ENCODE measurements at places on chromosomes 4 and X.

DNA sequence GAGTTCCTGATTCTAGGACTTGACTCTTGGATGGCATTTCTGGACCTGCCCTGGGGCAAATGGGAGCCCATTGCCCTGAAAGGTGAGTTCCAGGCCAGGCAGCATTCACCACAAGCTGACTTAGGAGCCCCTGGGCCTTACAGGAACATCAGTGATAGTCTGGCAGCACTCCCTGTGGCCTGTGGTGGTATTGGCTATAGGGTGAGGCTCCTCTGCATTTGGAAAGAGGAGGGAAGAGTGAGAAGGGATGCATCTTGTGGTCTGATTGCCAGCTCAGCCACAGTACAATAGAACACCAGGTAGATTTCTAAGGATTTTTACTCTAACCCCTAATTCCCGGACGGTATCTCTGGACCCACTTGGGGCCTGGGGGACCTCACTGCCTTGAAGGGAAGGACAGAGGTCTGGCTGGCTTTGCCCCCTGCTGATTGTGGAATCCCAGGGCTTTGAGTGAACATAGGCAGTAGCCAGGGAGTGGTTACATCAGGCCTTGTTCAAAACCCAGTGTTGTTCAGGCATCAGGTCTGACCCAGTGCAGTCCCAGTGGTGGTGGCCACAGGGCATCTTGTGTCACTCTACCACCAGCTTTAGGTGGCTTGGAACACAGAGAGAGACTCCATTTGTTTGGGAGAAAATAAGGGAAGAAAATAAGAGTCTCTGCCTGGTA is 32.9 kb downstream of the MAGED4 start:
- DNase-seq: no peak

DNA sequence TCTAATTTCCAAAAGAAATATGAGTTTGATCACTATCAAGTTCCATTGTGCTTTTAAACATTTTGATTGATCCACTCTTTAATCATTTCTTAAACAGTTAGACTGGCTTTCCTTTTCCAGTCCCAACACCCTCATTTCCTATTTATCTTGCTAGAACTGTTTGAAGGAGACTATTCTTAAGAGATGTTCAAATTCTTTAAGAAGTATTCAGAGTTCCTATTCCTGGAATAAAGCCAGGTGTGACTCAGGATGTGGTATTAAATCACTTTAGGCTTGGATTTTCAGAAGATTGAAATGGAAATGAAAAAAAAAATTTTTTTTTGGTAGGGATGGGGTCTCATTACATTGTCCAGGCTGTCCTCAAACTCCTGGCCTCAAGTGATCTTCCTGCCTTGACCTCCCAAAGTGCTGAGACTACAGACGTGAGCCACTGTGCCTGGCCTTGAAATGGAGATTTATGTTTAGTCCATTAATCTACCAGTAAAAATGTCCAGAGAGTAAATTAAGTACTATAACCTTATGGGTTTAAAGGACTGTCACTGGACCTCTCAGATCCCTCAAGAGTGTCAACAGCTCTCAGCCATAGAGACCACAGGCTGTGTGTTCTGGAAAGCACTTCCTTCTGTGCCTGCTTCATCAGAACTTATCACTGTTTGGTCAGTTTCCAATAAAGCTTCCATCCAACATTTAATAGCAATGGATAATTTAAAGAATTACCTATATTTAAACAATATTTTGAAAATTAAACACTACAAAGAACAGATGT is 90.7 kb downstream of the CDS1 start:
- no peak for DNase-seq

- no peak for DNase-seq
These were observed 55.3 kb upstream of the TECRL start for GRCh38 chr4:64464581-64464980.

GRCh38 chrX:130887376-130887775 is 15.6 kb downstream of the ENOX2 start:
- no peak for DNase-seq

GRCh38 chr4:13955551-13955950 is 328.0 kb upstream of the BOD1L1 start:
- no peak for DNase-seq

- no peak for DNase-seq
These were observed 209.1 kb upstream of the FAT1 start for GRCh38 chr4:186932631-186933187.

DNA sequence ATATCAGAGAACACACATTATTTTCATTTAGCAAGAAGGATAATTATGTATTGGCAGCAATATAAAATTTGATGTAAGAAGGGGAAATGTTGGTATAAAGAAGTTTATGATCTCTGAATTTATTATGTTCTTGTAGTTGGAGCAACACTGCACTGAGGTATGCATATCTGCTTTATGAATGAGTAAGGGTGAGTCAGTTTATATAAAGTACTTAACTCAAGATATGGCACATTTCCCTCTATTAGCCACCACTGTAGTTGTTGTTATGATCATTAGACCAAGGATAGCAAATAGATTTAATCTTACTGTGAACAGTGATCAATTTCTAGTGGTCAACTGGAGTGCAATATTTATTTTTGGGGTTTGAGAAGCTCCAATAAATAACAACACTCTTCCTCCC is 66.6 kb downstream of the SNX25 start:
- DNase-seq: no peak

- DNase-seq: no peak
These were observed 299.6 kb downstream of the EPHA5 start for GRCh38 chr4:65370709-65371108.

GRCh38 chrX:35726176-35726575 is 72.0 kb upstream of the MAGEB16 start:
- DNase-seq: peak; percentile 63

GRCh38 chrX:52262195-52262546 is 77.5 kb downstream of the MAGED4 start:
- no peak for DNase-seq

DNA sequence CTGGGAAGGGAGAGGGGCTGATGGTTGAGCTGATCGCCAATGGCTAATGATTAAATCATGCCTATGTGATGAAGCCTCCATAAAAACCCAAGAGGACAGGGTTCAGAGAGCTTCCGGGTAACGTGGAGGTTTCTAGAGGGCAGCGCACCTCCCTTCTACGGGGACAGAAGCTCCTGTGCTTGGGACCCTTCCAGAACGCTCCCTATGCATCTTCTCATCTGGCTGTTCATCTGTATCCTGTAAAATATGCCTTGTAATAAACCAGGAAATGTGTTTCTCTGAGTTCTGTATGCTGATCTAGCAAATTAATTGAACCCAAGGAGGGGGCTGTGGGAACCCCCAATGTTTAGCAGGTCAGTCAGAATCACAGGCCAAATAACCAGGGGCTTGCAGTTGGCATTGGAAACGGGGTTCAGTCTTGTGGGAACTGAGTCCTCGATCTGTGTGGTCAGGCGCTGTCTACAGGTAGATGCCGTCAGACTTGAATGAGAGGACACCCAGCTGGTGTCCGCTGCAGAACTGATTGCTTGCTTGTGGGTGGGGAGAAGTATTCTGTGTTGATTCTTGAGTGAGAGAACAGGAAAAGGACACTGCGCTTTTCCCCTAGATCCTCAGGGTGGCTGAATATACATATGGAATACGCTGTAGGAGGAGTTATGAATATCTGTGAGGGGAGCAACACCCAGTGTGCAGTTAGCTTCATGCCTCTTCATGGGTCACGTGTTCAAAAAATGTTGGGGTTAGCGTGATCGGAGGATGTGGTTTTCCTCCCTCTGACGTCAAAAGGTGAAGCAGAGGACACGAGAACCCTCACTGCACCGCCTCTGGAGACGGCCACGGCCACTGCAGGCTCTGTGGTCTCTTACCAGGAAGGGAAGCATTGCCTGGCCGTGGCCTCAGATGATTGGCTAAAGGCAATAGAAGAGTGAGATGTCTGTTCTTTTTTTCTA is 29.2 kb downstream of the HTT-AS start:
- peak; percentile 99 for DNase-seq

GRCh38 chr4:76725039-76725438 is 172.9 kb downstream of the SOWAHB start:
- DNase-seq: no peak

- DNase-seq: no peak
These were observed 405.6 kb downstream of the FAM47A start for GRCh38 chrX:33726281-33727160.

DNA sequence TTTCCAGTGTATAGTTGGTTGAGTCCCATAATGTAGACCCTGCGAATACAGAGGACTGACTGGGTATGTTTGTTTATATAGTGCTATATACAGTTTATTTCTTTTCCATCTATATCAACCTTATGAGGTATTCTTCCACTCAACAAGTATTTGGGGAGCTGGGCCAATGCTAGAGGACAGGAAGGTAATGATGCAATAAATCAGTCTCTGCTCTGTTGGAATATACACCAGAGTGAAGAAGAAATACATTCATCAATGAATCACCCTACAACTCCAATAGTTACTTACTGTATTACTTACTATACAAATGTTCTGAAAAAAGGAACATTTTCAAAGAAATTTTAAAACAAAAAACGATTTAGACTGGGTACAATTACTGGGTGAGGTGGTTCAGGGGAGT is 2.1 kb upstream of the ARSJ start:
- no peak for DNase-seq

GRCh38 chr4:81921751-81922159 is 450.0 kb upstream of the RASGEF1B start:
- no peak for DNase-seq

- DNase-seq: no peak
These were observed 1443.3 kb downstream of the RAPGEF2 start for GRCh38 chr4:160546201-160546600.

GRCh38 chrX:136147976-136148375 is 643 bp downstream of the FHL1 start:
- peak; percentile 6 for DNase-seq

DNA sequence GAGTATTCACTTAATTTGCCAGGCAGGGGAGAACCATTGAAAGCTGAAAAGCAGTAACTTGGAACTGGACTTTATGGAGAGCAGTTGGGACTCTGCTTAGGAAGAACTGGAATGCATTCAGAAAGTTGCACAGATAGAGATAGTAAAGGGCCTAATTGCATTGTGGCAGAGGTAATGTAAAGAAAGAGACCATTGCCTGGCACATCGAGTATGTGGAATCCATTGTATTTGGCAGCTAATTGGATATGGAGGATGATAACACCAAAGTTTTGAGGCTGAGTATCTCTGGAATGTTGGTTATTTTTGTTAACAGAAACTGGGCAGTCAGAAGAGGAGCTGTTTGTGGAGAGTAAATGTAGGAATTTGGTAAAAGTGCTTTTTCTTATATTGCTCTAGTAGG is 169.9 kb downstream of the BMPR1B start:
- no peak for DNase-seq

DNA sequence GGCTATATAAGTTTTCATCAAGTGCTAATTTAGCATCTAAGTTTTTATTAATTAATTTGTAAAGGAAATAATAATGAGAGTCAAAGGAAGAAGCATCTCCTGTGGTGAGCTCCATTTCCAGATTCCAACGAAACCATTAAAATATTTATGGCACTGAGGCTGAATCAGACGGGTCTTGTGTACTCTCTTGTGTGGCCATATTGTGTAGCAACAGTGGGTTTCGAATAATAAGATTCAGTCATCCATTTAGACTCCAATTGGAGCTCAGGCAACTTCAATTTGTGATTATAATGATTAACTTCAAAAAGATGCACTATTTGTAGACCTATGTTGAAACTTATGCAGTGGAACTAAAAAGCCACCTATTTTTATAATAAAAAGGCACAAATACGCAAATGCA is 82.4 kb downstream of the SNCA start:
- no peak for DNase-seq

DNA sequence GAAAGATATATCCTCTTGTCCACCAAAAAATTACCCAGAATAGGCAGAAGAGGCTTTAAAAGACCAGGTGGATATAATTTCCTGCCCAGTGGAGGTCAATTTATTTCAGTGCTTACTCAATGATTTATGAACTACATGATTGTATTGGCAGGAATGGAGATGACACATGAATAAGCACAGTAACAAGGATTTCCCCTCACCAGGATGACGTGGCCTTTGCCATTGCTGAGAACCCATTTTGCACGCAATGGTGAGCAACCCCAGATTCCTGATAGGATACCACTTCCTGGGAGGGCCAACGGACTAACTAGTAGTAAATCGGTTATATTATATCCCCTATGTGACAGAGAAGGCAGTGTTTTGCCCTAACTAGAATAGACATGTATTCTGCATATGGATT is 11.6 kb upstream of the TTC29 start:
- no peak for DNase-seq

DNA sequence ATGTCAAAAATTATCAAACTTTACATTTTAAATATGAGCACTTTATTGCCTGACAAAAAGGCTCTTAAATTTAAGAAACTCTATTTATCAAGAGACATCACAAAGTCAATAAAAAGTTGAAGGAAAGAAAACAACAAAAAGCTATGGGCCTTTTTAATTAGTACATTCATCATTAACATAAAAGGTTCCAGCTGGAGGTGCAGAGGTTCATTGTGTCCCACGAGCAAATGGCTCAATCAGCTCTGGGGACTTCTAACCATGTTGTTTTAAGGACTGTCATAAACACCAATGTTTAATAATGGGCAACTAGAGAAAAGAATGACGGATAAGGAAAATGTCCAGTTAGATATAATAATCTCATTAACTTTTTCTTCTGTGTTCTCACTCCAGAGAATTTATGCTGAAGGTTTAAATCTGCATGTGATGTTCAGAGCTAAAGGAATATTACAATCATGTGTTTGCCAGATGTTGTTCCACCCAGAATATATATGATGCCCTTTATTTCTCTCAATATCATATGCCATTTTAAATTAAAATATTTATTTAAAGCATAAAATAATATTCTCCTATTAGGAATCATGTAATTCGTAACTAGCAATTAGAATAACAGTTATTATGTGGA is 840.3 kb upstream of the ADGRL3 start:
- DNase-seq: no peak

DNA sequence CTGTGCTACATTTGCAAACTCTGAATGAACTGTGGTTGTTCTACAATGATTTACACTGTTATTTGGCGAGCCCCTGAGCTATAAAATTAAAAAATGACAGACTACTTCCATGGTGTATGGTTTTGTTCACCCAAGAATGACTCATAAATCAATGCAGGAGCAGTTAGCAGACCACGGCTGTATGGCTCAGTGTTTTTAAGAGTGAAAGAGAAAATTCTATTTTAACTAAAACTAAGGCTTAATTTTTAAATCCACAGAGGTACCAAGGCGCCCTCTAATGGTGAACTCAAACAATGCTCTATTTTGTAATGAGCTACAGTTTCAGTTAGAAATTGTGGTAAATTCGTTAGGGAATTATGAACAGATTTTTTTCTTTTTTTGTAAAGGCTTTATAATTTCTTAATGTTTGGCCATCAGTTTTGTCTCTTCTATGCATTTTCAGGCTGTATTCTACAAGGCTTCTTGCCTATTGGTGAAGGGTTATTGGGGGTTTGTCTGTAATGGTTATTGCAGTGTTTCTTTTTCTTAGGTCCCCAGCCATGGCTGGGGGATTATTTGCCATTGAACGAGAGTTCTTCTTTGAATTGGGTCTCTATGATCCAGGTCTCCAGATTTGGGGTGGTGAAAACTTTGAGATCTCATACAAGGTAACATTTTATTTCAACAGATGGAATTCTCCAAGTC is 32.5 kb downstream of the HMGB2 start:
- peak; percentile 49 for DNase-seq

GRCh38 chr4:3297066-3297859 is 4.4 kb downstream of the RGS12 start:
- DNase-seq: no peak

GRCh38 chr4:185134307-185134869 is 8.7 kb upstream of the SLC25A4 start:
- DNase-seq: peak; percentile 70

GRCh38 chr4:168451331-168451730 is 29.0 kb downstream of the DDX60L start:
- peak; percentile 46 for DNase-seq

GRCh38 chrX:148588649-148589310 is 88.4 kb downstream of the AFF2 start:
- no peak for DNase-seq

Data from DMS53 (cell line).